ENCODE measurements at places on chromosomes 6 and 20. TPM values are rescaled to one million over a fixed set of nuclear protein-coding genes. Genes with fewer than 3 reads are reported as not detected.

MACROD2 gene
- total RNA-seq, result 0.24 TPM

GJA1 gene
- 20.7 TPM for total RNA-seq

CEP57L1 gene
- 77.3 TPM for total RNA-seq

HLA-DQB1 gene
- total RNA-seq, result not detected

RSPH4A gene
- total RNA-seq, result not detected

PRKN gene
- total RNA-seq, result not detected

NR2E1 gene
- not detected for total RNA-seq

NKAPL gene
- total RNA-seq, result not detected

RNF114 gene
- 240 TPM for total RNA-seq
